ENCODE measurements at places on chromosomes 2 and 18.

DNA sequence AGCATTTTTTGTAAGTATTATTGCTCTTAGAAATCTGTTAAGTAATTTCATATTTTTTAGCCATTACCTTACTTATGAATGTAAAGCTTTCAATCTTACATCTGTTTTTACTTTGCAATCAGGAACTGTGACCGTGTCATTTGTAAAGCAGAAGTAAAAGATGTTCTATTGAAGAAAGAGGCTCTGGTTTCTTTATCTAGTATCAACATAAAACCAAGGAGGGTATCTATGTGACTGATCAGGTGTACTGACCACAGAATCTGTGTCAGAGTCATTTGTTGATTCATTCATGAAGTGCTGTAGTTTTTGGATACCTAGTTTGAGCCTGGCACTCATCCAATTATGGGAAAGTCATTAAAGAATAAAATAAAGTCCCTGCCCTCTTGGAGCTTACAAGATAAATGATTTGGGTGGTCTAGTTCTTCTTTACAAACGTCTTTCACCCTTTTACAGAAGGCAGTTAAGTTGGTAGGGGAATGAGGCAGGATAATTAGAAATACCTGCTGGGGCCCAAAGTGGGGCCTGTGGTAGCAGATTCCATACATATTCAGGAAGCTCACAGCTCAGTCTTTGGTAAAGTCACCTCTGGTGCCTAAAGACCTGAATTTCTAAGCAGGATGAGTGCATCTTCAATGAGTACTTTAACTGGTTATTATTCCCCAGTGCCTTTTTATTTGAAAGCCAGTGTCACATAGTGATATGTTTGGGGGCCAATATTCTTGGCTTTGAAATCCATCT lies 260.6 kb upstream of the NT5C1B start:
- DNase-seq = no peak

DNA sequence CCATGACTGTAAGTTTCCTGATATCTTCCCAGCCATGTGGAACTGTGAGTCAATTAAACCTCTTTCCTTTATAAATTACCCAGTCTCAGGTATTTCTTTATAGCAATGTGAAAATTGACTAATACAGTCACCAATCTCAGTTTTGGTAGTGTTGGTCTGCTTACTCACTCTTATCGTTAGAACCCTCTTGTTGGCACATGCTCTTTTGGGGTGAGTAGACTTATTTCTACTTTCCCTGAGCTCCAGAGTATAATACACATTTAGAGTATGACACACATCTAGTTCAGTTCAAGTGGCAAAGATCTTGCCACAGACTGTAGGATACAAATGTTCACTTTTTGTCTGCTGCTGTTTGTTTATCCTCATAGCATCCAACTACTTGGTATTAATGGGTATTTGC lies 347.5 kb upstream of the CELF4 start:
- DNase-seq = no peak

- no peak for DNase-seq
These were observed 27.1 kb downstream of the CRACDL start for GRCh38 chr2:98908931-98909316.

DNA sequence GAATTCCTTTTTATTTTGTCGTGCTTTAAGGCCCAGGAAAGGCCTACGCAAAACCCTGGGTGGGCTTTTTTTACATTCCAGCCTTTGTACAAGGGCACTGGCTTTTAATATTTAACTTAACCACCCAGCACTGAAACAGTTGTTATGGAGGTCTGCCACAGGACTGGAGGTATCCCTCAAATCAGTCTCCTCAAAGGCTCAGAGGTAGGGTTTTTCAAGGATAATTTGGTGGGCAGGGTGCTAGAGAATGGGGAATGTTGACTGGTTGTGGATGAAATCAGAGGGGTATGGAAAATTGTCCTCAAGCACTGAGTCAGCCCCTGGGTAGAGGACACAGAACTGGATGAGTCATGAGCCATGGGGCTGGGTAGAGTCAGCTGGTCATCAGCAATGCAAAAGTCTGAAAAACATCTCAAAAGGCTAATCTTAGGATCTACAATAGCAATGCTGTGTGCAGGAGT lies 443.1 kb downstream of the THSD7B start:
- no peak for DNase-seq

DNA sequence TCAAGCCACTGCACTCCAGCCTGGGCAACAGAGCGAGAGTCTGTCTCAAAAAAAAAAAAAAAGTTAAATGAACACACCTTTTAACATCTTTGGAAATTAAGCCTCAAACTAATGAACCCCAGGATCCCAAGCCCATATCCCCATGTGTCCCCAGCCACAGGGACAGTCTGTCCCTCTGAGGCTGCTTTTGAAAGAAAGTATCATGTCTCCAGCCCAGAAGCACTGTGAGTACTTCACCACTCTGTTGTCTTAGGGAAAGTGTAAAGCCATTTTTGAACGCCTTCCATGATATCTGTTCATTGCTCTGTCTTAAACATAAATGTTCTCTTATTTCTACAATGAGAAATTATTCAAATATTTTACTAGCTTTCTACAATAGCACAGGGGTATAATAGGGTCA lies 52.1 kb upstream of the CHMP1B start:
- no peak for DNase-seq

- DNase-seq = no peak
These were observed 37.9 kb upstream of the ASB1 start for GRCh38 chr2:238388794-238389193.

- no peak for DNase-seq
These were observed 115.2 kb downstream of the ZEB2 start for GRCh38 chr2:144404586-144405314.

GRCh38 chr2:25354116-25354515 lies 12.4 kb upstream of the DNMT3A start:
- DNase-seq = no peak

GRCh38 chr2:200305797-200306195 lies 697 bp upstream of the SPATS2L start:
- DNase-seq = no peak

DNA sequence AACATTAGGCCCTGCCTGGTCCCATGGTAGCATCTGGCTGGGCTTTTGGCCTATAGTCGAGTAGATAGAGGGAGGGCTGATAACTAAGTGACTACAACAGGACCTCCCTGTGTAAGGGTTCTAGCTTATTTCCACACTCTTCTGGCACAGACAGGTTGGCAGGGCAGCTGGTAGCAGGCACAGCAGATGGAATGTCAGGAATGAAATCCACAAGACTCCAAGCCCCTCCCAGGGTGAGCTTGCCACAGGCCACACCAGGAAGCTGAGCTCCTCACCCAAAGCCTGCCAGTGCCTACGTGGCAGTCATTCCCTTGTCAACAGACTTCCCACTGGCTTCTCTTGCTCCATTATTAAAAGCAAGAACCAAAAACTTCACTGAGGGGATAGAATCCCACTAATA lies 20.7 kb upstream of the C1QL2 start:
- DNase-seq = no peak

- DNase-seq = no peak
These were observed 16.6 kb downstream of the ME2 start for GRCh38 chr18:50895350-50896045.

DNA sequence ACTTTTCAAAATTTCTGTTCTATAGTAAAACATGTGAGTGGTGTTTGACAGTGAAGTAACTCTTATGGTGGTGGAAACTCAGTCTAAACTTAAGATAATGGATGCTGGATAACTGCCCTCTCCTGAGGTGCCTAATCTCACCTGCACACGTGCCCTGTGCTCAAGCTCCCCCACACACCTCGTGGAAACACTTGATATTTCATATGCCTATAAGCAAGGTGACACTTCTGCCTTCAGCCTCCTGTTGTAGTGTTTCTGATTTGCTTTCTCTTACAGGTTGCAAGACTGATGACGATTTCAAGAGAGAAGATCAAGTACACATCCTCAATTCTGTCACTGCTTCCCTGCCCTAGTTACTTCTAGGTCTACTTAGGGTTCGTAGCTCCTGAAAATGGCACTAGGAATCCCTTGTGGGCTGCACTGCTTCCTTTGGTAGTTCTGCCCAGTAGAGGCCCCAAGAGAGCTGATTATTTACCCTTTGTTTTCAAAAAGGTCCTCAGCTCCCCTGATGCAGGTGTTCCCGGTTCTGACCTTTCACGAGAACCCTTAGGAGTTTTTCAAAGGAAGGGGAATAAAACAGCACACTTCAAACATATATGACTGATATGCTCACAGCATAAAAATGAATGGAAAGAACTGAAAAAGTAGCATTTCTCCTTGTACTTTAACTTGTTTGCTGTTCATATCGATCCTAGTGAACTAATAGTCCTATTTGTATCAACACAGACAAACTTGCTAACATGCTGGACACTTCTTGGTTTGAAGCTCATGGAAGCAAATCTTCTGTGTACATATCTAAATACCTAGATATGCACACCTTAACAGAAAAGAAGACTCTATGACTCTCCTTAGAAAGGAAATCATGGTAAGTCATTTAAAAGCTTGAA lies 6.7 kb downstream of the CAVIN2 start:
- DNase-seq = no peak

DNA sequence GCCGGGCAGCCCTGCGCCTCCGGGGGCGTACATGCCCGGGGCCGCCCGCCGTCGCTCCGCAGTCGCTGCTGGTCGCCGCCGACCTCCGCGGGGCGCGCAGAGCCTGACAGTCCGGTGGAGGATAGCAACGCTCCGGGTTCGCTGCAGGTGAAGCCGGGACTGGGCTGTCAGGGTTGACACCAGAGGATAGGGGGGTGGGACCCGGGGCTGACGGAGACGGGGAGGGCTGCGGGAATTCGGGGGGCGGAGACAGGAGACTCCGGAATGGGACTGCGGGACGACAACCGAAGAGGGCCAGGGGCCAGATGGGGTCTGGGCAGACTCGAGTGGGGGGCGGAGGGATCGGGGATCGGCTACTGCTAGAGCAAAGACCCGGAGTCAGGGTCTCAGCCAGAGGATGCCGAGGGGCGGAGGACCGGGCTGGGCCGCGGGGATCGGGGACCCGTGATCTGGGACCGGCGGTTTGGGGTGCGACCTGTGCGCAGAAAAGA lies 403 bp downstream of the TMEM127 start:
- DNase-seq = no peak

All from NCI-H187 (cell line).